Substantia nigra (tissue), 51 donors: ENCODE measurements at places on chromosomes 7 and 10.

DNA sequence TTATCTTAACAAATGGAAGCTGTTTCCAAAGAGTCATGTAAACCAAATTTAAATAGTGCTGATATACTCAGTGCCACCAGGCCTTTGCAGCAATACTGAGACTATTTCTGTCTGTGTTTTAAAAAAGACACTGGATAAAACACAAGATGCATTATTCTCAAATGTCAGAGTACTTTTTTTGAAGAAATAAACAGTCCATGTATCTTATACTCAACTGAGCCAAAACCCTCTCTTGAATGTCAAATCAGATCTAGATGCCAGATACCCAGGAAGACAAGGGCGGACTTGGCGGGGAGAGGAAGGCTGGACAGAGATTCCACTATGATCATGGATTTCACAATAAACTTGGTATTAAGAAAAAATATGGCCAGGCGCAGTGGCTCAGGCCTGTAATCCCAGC lies 127.6 kb downstream of the COBL start:
- DNase-seq = no peak

GRCh38 chr7:1512781-1513656 lies 8.8 kb upstream of the INTS1 start:
- DNase-seq = peak; percentile 38

DNA sequence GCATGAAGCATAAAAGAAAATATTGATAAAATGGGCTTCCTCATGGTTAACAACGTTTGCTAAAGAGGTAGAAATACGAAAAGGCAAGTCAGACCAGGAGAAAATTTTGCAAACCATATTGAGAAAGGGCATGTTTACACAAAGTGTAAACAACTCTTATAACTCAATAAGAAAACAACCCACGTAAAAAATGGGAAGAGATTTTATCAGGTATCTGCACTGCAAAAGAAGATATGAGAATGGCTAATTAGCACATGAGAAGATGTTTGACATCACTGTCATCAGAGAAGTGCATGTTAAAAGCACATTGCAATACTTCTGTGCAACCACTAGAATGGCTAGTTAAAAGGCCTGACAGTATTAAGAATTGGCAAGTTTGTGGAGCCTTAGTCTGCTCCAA lies 99.5 kb downstream of the VPS50 start:
- DNase-seq = no peak

GRCh38 chr7:48837266-48837665 lies 87.1 kb upstream of the CDC14C start:
- DNase-seq = no peak

GRCh38 chr10:103695584-103696005 lies 159.8 kb downstream of the SH3PXD2A start:
- no peak for DNase-seq

DNA sequence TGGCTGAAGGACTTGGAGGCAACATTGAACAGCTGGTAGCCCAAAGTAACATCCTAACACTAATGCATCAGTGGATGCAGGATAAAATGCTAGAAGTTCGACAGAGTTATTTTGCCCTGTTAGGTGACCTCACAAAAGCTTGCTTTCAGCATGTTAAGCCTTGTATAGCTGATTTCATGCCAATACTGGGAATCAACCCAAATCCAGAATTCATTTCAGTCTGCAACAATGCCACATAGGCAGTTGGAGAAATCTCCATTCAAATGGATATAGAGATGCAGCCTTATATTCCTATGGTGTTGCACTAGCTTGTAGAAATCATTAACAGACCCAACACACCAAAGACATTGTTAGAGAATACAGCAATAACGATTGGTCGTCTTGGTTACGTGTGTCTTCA lies 62.9 kb downstream of the CCSER2 start:
- DNase-seq = no peak

DNA sequence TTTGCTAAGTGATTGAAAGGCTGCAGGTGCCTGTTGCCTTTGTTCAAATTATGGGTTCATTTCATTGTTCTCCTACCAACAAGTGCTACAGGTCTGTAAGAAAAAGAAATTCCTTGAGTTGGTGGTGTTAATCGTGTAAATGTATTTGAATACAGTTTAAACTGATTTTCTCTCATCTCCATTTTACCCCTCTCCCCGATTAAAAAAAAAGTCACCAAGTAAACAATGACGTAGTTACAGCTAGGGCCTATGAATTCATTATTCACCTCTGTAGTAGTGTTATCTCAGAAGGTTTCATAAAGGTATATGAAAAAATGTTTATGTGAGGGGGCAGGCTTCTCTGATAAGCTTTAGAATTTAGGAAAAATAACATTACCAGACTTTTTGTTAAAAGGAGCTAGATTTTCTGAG lies 1.1 kb downstream of the REEP3 start:
- DNase-seq = no peak

DNA sequence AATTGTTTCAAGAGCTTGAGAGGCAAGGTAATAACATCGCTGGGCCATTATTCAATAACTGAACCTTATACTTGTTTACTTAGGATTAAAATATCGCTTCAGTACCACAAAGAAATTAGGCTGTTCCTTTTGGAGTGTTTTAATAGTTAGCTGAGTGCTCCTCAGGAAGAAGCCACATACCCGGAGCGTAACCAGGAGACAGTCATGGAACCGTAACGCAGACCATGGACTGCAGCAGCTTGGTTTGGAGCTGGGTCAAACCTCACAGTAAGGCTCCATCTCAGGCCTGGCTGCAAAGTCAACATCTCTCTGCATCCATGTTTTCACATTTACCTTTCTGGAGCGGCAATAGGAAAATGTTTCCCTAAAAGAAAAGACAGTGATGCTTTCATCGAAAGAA lies 599.0 kb downstream of the TNS3 start:
- no peak for DNase-seq

GRCh38 chr7:29331163-29331562 lies 136.6 kb downstream of the CHN2 start:
- DNase-seq = no peak

- DNase-seq = peak; percentile 36
These were observed 1.2 kb downstream of the KLF6 start for GRCh38 chr10:3783682-3784432.

GRCh38 chr7:111787099-111787498 lies 224.8 kb upstream of the IMMP2L start:
- no peak for DNase-seq

DNA sequence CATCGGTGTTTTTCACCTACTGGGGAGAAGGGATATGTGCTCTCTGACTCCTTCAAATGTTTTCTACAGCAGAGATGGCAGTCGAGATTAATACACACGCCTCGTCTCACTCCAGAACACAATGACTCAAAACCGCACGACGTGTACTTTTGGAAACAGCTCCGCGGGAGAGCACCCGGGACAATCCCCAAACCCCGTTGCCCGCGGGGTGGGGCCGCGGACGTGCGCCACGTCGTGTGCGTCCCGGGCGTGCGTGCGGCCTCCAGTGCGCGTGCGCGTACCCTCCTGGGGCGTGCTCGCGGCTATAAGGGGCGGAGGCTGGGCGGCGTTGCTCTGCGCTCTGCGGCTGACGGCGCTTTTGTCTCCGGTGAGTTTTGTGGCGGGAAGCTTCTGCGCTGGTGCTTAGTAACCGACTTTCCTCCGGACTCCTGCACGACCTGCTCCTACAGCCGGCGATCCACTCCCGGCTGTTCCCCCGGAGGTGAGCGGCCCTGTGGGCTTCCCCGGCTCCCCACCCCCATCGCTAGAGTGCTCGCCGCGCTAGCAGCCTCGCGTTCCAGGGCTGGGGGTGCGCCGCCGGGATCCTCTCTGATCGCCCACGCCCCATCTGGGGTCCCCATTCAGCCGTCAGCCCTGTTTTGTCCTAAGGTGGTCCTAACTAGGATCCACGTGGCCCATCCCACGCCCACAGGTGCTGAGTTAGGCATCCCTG lies at the start of gene HILPDA:
Gene HILPDA, plus strand, starts transcription at position 336 of the 712 bp plus-strand sequence. CDS start 1,391 bp downstream, outside the sequence.
- DNase-seq = peak; percentile 82

DNA sequence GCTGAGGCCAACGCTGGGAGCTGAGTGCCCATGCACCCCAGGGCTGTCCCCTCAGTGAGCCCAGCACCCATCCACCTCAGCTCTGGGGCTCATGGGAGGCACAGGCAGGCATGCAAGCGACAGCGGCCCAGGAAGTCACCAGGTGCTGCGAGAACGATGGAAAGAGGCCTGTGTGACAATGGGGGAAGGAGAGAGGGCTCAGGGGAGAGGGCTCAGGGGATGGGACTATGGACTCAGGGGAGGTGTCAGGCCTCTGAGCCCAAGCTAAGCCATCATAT lies 292.5 kb downstream of the WDR37 start:
- DNase-seq = no peak

DNA sequence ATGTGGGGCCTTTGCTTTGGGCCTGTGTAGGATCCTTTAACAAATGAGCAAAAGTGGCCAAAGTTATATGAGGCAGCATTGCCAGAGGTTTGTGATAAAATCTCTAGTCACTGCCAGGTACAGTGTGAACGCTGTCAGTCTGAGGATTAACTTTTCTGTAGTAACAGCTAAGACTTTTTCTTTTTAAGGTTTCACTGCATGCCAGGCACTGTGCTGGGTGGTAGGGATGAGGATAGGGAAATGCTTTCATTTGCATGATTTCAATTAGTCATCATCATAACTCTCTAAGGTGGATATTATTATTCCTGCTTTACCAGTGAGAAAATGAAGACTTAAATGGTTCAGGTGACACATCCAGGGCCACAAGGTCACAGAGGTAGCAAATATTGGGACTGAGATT lies 79.7 kb upstream of the BMPER start:
- DNase-seq = no peak

DNA sequence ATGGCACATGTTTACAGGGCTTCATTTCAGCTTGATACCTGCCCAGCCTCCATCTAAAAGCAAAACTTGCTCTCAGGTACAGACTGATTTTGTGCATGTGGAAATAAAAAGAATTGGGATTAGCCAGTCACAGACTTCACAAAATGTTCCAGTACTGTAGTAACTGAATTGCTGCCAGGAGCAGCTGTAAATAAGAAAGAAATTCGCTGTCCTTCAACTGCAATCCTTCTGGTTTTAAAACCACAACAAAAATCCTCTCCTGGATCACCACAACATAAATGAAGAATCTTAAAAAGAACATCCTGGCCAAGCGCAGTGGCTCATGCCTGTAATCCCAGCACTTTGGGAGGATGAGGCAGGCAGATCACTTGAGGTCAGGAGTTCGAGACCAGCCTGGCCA lies 3.9 kb upstream of the MIOS start:
- DNase-seq = no peak

DNA sequence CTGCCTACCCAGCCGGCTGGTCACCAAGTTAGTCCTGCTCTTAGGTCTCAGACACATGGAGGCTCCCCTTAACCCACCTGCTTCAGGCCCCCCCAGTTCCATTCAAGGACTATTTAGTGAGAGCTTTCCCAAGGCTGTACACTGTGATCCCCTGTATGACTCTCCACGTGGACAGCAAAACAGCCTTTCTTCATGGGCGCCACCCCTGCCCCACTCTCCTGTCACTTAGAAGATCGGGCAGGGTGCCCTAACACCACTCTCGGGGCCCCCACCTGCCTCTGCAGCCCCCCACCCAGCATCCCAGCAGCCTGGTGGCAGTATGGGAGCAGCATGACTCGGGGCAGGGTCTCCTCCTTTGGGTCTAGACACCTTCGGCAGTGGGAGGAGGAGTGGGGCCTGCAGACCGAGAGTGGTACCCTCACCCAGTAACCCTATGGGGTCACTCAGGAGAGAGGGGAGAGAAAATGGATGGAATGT lies 116.6 kb downstream of the PTPN20 start:
- no peak for DNase-seq

GRCh38 chr10:28180654-28181053 lies 122.2 kb downstream of the MPP7 start:
- DNase-seq = no peak

GRCh38 chr7:12945901-12946300 lies 258.5 kb downstream of the ARL4A start:
- DNase-seq = no peak

DNA sequence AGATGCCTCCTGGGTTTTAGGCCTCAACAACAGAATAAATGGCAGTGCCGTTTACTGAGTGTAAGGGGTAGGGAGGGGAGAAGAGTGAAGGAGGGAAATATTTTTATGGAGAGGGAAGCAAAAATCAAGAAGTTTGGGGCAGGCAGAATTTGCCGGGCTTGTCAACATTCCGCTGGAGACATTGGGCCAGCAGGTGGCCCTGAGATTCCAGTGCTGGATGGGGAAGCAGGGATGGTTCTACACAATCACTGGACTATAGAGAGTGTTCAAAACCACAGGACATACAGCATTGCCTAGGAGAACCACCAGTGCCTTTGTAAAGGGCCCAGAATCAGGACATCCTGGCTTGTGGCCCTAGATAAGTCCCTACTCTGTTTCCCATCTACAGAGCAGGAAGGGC lies 598.6 kb upstream of the MGMT start:
- no peak for DNase-seq

DNA sequence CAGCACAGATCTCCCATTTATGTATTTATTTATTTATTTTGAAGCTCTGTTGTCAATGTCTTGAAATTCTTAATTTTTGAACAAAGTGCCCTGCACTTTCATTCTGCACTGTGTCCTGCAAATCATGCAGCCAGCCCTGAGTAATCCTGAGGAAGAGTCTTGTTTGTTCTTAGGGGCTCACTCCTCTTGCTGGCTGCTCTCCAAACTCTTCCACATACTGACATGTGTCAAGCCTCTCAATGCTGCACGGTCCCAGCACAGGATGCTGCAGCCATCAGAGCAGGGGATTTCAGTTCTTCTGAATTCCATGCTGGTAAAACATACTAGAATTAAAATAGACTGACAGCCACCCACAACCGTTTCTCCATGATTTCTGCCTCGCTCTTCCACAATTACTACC lies 207.2 kb downstream of the PARD3 start:
- DNase-seq = no peak

- DNase-seq = no peak
These were observed 383.5 kb downstream of the SFMBT2 start for GRCh38 chr10:7027237-7027912.

DNA sequence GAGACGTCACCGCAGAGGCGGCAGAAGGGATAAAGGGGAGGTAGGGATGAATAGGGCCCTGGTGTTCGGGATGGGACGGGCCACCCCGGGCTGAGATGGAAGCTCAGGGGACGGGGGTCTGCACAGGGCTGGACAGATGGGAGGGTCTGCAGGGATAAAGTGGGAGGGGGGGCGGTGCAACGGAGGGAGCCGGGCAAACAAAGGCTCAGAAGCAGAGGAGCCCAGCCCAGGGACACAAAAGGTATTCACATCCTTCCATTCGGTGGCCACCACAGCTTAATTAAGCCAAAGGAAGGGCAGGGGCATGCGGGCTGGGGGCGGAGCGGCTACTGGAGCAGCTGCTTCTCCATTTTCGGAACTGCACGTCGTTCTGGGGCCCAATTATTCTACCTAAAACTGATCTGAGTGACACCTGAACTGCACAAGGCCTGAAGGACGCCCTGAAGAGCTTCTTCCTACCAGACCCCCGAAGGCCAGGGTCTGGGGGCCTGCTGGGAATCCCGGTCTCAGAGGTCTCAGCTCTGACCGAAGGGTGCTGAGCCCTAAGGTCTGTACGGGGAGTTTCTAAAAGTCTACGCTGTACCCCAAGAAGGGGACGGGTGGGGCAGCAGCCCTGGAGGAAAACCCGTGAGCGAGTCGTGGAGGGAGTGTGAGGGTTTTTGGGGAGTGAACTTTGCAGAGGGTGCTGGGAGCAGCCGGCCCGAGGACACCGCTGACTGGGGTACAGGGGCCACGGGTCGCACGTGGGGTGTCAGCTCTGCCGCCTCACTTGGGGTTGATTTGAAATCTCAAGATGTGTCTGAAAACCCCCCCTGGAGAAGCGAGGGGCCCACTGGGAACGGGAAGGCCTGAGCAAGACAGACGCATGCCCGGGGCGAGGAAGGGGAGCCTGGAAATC lies 334.8 kb downstream of the DNAJB6 start:
- no peak for DNase-seq

GRCh38 chr10:123890756-123891143 lies 857 bp downstream of the CPXM2 start:
- peak; percentile 18 for DNase-seq
